ENCODE measurements at places on chromosomes 2 and 18.

GRCh38 chr2:238139196-238140039 is 950 bp downstream of the KLHL30 start:
- no peak for DNase-seq

DNA sequence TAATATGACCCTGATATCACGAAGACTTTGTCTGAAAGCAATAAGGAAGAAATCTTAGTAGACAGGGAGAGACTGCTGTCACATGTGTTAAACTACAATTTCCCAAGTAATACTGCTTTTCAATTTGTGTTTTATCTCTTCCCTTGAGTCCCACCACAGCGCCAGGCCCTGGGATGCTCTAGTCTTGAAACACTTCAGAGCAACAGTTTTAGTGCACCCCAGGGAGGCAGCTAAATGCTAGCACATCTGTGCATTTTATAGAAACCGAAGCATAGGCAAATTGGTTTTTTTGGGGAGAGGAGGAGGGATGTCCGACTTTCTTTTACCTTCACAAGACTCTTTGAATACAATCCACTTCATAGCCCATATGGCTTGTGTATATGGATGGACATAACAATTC is 550.0 kb upstream of the SYT4 start:
- no peak for DNase-seq

GRCh38 chr2:212033888-212034287 is 504.7 kb downstream of the ERBB4 start:
- no peak for DNase-seq

DNA sequence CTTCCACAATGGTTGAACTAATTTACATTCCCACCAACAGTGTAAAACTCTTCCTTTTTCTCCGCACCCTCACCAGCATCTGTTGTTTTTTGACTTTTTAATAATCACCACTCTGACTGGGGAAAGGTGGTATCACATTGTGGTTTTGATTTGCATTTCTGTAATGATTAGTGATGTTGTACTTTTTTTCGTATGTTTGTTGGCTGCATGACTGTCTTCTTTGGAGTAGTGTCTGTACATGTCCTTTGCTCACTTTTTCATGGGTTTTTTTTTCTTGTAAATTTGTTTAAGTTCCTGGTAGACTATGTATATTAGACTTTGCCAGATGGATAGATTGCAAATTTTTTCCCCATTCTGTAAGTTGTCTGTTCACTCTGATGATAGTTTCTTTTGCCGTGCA is 574.8 kb downstream of the KCNJ3 start:
- DNase-seq = no peak

GRCh38 chr2:194060269-194060668 is 1596.8 kb upstream of the SLC39A10 start:
- no peak for DNase-seq

DNA sequence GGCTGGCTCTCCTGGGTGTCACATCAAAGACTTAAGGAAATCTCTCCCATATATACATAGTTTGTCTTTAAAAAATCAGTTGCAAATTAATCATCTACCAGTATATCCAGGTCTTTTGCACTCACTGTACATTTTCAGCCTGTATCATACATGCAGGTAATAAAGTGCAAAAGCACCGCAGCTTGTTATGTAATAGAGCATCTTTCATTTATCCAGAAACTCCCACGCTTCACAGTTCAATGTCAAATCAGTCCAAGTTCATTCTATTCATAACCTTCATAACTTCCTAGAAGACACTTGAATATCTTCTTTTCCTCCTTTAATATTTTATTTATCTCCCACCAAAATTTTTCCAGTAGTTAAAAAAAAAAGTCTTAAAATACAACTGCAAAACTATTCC is 89.6 kb upstream of the KCTD1 start:
- DNase-seq = no peak

GRCh38 chr18:48126240-48126639 is 195.8 kb upstream of the SMAD2 start:
- DNase-seq = no peak

DNA sequence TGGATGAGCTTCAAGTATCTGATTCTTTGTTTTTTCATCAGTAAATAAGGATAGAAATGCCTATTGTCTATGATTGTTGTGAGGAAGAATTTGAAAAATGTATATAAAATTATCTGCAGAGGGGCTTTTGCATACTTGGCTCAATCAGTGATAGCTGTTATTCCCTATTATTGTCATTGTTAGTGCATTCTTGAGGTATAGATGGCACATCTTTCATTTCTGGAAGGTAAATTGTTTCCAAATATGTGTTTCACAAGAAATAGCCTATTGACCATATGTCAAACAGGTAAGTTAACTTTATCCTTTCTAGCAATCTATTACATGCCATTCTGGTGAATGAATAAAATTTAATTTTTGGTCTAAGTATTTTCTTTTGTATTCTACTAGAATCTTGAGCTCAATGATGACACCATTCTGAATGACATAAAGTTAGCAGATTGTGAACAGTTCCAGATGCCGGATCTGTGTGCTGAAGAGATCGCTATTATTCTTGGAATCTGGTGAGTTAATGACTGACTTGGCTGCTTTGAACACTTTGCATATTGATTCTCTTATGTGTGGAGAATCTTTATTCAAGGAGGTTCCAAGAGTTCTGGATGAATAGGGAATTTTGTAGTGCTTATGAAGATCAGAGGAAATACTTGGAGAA is 44.2 kb downstream of the TTC27 start:
- no peak for DNase-seq

GRCh38 chr2:190804182-190804795 is 76.3 kb upstream of the GLS start:
- DNase-seq = no peak

- DNase-seq = no peak
Observed at GRCh38 chr18:50944245-50944932, 23.5 kb upstream of the ELAC1 start.

- DNase-seq = no peak
Observed at GRCh38 chr2:83585250-83585649, 873.8 kb downstream of the SUCLG1 start.

GRCh38 chr18:50151926-50152325 is 43.0 kb downstream of the MYO5B start:
- DNase-seq = no peak

- DNase-seq = no peak
Observed at GRCh38 chr18:50410894-50411293, 36.0 kb downstream of the SKA1 start.

DNA sequence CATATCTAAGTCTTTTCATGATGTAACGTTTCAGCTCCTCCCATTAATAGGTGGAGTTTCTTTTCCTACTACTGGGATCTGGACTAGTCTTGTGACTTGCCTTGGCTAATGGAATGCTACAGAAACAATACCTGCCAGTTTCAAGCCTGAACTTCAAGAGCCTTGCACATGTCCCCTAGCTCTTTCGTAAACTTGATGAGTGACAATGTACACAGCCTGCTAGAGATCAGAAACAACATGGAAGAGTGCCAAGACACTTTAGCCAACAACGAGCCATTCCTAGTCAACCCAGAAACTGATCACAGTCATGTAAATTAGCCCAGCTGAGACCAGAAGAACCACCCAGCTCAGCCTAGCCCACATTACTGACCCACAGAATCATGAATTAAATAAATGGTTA is 24.8 kb upstream of the STK39 start:
- no peak for DNase-seq

GRCh38 chr18:76263046-76264005 is 231.7 kb downstream of the ZNF516 start:
- no peak for DNase-seq

- no peak for DNase-seq
Observed at GRCh38 chr2:119264781-119265692, 41.4 kb downstream of the STEAP3 start.

DNA sequence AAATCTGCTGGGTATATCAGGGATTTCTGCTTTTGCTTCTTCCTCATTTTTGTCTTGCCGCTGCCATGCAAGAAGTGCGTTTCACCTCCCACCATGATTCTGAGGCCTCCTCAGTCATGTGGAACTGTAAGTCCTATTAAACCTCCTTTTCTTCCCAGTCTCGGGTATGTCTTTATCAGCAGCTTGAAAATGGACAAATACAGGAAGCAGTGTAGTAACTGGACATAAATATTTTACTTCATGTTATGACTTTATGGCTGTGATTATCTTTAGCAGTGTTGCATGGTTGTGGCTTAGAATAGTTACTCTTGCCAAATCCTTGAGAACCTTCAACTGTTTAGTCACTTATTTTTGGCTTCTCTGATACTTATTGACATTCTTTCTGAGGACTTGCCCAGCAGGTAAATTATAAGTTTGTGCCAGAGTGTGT is 66.2 kb upstream of the DLX2 start:
- no peak for DNase-seq

DNA sequence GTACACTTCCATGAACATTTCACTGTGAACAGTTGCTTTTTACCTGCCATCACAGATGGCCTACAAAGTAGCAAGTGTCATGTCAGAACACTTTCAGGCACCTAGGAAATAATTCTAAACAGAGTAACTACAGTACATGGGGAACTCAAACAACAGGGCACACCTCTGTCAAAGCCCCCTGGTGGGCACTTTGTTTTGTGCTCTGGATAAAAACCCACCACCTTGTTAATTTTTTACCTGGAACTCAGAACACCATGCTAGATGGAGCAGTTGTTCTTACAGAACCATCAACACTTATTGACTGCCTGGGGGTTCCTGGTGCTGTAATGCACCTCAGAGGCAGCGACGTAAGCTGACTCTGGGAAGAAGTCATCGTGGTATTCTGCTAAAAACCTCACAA is 2.3 kb downstream of the MSL3B start:
- no peak for DNase-seq

GRCh38 chr2:235925250-235925919 is 242.8 kb downstream of the GBX2 start:
- DNase-seq = no peak

DNA sequence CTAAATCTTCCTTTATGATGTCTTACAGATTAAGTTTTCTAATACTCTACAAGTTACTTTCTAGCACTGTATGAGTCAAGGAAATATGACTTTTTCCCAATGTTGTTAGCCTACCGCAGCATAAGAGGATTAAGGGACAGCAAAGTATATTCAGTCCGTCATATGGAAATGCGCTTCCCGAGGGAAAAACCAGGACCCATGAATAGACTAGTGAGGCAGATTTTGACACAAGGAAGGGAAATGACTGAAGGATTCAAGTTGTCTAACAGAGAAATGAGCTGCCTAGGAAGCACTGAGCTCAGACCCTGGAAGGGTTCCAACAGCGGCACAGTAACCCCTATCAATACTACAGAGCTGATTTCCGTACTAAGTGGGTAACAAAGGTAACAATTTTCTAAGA is 12.0 kb downstream of the SEPTIN10 start:
- no peak for DNase-seq

GRCh38 chr2:226180281-226180884 is 619.2 kb downstream of the IRS1 start:
- no peak for DNase-seq

DNA sequence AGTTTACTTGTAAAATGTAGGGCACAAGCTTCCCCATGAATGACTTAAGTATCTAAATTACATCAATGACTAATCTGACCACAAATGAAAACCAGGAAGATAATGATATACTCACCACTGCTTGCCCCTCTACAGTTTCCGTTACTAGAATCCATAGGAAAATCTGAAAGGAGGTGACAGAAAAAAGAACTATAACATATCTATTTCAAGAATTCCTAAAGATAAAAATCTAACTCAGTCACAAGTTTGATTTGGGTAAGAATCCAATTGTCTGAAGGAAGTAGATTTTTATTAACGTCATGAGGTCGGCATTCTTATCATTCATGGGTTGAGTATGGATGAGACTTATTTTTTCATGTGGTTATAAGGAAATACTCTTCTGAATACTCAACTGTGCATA is 7.8 kb downstream of the FRZB start:
- DNase-seq = no peak

DNA sequence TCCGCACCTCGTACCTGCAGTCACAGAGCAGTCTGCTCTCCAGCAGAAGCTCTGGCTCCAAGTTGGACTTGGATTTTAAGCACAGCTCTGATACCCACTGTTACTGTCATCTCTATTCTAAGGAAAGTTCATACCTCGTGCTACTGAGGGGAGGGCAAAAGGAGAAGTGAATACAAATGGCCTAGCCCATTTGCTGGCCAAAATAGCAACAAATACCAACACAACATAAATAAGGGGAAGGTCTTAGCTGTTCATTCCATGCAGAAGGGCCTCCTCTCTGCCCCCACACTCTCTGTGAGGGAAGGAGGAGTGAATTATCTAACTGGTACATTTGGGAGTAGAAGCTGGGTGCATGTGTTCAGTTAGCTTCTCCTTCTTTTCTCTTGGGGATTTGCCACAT is 739.4 kb upstream of the RAB6C start:
- DNase-seq = no peak

Data from effector CD8-positive, alpha-beta T cell (primary cell).